Stimulated activated CD4-positive, alpha-beta T cell treated with anti-CD3 and anti-CD28 coated beads, Interleukin-1b, Interleukin-23, amount 100 ng/mL, for 24 hours (primary cell): ENCODE measurements at places on chromosomes 7 and 10.

DNA sequence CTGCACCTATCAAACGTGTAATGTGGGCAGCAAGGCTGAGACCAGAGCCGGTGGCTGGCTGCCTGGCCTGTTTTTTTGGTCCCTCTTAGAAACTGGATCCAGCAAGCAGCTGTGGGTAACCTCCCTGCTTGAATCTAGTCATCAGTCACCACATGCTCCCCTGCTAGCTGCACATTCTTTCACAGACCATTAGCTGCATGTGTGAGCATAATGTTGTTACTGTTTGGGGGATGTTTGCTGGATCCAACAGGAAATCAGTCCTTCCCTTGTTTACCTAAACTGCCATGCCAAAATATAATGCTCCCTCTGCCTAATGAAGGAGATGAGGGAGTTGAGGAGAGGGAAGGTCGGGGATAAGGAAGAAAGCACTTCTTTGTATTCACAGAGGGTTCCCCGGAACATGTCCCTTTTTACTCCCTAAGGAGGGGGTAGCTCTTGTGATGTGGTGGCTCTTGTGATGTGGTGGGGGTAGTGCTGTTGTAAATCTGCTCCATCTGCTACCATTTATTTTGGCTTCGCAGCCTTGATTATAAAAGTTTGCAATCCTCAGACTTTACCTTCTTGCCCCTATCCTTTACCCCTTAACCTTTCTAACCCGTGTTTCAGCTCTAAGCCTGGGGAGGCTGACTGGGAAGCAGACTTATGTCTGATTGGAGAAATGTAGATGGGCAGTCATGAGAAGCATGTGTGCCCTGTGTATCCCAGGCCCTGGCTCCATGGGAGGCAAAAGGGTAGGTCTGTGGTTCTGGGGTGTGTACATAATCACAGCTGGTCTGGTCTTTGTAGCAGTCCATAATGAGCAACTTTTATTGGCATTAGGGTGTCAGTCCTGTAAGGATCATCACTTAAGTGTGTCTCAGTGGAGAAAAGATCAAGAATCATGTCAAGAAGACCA, 20.8 kb downstream of the LOXL4 start:
- DNase-seq: no peak

DNA sequence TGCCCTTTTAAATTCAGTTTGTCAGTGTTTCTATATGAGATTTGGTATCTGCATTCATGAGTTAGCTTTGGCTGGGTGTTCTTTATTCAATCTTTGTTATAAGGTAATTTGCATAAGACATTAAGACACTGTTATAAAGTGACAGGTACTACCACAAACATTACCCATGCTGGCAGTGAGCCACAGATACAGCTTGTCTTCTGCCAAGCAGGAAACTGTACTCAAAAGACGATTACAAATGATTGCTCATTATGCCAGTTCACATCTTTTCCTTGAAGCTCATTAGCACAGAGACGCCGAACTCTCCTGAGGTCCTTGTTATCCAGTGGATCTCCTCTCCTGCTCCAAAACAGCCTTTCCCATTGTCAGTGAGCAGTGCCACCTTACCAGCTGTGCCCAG, 30.4 kb downstream of the AMPH start:
- no peak for DNase-seq

DNA sequence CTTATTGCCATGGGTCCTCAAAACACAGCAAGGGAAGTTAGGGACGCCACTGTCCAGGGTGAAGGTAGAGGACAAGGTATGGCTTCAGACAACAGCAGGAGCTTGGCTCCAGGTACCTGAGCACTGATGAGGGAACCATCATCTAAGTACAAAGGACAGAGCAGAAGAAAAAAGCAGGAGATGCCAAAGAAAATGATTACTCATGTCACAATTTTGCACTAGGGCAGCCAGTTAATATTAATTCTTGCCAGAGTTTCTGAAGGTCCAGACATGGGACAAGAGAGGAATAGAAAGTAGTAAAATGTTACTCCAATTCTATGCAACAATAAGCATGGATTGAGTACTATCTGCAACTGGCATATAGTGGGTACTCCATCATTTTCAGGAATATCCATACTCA, 14.1 kb downstream of the PTN start:
- no peak for DNase-seq

- no peak for DNase-seq
These were observed 1.5 kb downstream of the PIK3CG start for GRCh38 chr7:106866298-106867281.

DNA sequence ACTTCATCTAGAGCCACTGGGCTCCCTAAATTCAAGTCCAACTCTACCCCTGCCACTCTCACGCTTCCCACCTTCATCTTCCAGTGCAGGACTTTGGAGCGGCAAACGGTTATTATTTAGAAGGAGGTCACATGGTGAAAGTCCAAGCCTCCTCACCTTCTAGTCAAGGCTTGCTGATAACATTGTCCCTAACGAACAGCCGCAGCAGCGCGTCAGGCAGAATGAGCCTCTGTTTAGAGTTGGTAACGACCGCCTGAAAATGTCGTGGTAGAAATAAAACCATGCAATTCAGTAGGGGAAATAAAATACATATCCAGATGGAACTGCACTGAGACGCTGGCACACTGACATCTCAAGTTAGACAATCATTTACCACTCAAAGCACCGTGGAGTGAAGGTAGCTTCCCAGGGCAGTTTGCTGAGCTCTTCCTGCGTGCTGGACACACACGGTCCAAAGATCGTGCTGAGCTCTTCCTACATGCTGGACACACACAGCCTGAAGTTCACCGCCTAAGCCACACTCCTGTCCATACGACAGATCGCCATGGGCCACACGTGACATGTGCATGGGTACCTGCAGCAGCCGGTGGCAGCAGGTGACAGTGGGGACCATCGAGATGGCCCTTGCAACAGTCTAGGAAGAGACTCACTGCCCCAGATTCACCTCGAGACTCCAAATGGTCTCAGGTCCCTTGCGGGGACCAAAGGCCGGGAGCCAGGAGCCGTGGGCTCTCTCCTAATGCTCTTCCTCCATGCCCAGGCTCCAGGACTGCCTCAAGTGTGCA, 323.5 kb downstream of the PTPRN2 start:
- DNase-seq: no peak
